NCI-H460 (cell line): ENCODE measurements at places on chromosomes 1 and 21. TPM values are rescaled to one million over a fixed set of nuclear protein-coding genes. Genes with fewer than 3 reads are reported as not detected.

The PCNT gene
- 11.1 and 14.1 TPM in 2 replicates for total RNA-seq

The S100B gene
- total RNA-seq, result not detected in 2 replicates

The CLCA4 gene
- not detected in 2 replicates for total RNA-seq

The FMO3 gene
- total RNA-seq, result not detected in 2 replicates

GRCh38 chr21:42237577-42237976 lies 18.6 kb downstream of the ABCG1 start:
- DNase-seq, result no peak

GRCh38 chr21:15355066-15355465 lies 290.3 kb upstream of the NRIP1 start:
- DNase-seq, result no peak

GRCh38 chr1:11196945-11197344 lies 7.8 kb downstream of the ANGPTL7 start:
- DNase-seq, result no peak

GRCh38 chr1:57894315-57894714 lies 470.5 kb upstream of the DAB1 start:
- no peak for DNase-seq

- DNase-seq, result no peak
Observed at GRCh38 chr21:30990514-30991262, 47.6 kb downstream of the KRTAP19-8 start.

DNA sequence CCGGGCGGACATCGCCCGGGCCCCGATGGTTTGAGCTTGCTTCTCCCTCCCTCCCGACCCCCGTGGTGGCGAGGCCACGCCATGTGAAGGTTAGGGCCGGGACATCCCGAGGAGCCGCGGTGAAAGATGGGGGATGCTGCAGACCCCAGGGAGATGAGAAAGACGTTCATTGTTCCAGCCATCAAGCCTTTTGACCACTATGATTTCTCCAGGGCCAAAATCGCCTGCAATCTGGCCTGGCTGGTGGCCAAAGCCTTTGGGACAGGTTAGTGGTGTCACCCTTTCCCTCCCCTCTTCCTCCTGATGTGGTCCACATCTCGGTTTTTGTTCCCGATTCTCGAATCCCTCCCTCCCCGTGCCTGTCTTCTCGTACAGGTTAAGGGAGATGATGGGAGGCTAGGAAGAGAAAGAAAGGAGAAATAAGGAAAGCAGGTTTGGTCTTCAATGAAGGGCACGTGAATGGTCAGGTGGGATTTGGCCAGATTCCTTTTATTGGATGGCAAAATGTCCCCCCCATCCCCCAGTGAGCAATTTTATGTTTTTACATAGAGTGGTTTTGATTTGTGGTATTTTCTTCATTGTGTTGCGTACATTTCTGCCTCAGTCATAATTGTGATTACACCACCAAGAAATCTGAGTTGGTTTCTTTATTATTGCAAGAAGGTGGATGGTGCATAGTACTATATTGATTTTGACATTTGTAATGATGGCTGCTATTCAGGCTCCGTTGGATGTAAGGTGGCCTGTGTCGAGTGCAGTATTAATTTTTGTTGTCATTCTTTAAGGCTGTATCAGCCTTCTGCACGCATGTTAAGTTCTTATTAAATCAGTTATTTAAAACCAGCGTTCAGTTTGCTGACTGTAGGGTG lies 1.2 kb downstream of the CAMSAP2 start:
- no peak for DNase-seq
